Stomach (tissue), 19 donors: ENCODE measurements at places on chromosomes 7 and 10. TPM values are rescaled to one million over a fixed set of nuclear protein-coding genes. Genes with fewer than 3 reads are reported as not detected.

DNA sequence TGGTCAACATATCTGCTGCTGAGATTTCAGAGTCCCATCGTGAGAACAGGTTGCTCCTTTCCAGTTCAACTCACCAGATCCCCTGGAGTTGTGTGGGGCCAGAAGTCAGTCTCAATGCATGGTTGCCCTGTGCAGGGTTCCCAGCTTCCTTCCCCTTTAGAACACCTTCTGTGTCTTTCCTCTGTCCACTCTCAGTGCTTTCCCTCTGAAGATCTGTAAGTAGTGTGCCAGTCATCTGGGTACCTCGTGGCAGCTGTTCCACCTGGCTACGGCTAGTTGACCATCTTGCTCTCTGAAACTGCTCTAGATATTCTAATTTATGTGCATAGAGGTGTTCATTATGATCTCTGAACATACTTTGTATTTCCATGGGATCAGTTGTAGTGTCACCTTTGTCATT, 36.1 kb upstream of the PRSS37 start:
- no peaks in the 10 kb centered on the region for H3K27me3 ChIP-seq
- no peak overlapping the region for H3K4me3 ChIP-seq
- H3K36me3 ChIP-seq, result no peaks in the 10 kb centered on the region

SYNPO2L gene
- not detected for polyA plus RNA-seq

DNA sequence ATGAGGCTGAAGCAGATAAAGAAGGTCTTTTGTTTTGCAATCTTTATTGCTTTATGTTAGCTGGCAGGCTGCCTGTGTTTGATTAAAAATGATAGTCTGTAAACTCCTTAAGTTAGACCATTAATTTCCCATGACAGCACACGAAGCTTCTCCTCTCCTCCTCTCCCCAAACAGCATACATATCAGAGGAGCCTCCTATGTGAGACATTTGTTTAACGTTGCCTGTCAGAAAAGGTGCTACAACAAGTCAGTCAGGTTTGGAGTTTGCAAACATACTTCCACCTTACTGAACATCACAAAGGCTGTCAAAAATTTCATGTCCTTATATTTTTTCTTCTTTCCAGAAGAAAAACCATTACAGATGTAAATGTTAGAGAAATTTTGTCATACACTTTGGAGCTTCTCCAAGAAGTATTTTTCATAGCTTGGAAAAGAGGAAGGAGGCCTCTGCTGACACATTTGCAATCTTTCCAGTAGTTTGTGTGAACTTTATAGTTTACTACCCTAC, 393.1 kb downstream of the EXOC4 start:
- H3K4me1 ChIP-seq, result peaks cover 17% of the 10 kb centered on the region
- DNase-seq, result no peak
- no peaks in the 10 kb centered on the region for H3K27me3 ChIP-seq
- H3K27ac ChIP-seq, result no peak overlapping the region
- H3K4me3 ChIP-seq, result no peak overlapping the region
- H3K36me3 ChIP-seq, result no peaks in the 10 kb centered on the region

DNA sequence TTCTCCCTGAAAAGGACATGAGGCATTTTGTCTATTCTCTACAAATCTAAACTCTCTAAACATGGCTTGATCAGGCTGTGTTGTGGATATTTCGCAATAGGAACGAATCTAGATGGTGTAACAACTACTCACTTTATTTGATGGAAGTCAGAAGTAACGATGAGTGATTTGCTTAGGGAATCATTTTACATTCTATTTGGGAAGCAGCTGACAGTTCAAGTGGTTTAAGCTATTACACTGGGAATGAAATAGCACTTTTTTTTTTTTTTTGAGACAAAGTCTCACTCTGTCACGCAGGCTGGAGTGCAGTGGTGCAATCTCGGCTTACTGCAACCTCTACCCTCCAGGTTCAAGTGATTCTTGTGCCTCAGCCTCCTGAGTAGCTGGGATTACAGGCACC, 44.1 kb downstream of the NPY start:
- no peaks in the 10 kb centered on the region for H3K36me3 ChIP-seq
- H3K27ac ChIP-seq, result no peak overlapping the region
- H3K4me1 ChIP-seq, result no peaks in the 10 kb centered on the region
- no peak for DNase-seq
- no peaks in the 10 kb centered on the region for H3K27me3 ChIP-seq

- H3K4me3 ChIP-seq, result peak overlapping the region; percentile 42
- H3K27ac ChIP-seq, result no peak overlapping the region
- peaks cover 100% of the 10 kb centered on the region for H3K27me3 ChIP-seq
- DNase-seq, result peak; percentile 42
Observed at GRCh38 chr7:6530626-6531491, 20.4 kb downstream of the GRID2IP start.

DNA sequence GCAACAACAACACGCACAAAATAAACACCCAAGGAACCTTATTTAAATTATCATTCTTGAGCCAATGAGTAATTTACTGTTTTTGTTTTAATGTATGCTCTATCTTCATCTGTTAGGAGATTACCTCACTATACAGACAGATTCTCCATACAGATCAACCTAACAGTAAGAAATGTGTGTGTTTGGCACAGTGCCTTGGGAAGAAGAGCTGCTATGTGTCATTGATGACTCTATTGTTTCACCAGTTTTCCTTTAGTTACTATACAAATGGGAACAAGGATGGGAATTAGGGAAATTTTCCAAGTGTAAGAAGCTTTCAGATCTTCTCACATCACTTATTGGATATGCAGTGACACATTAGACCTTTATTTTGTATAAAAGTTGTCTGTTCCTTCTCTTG, 640.3 kb downstream of the NRG3 start:
- H3K27ac ChIP-seq, result no peak overlapping the region
- no peaks in the 10 kb centered on the region for H3K36me3 ChIP-seq
- DNase-seq, result no peak
- no peaks in the 10 kb centered on the region for H3K27me3 ChIP-seq
- H3K4me3 ChIP-seq, result no peak overlapping the region
- no peaks in the 10 kb centered on the region for H3K4me1 ChIP-seq

DNA sequence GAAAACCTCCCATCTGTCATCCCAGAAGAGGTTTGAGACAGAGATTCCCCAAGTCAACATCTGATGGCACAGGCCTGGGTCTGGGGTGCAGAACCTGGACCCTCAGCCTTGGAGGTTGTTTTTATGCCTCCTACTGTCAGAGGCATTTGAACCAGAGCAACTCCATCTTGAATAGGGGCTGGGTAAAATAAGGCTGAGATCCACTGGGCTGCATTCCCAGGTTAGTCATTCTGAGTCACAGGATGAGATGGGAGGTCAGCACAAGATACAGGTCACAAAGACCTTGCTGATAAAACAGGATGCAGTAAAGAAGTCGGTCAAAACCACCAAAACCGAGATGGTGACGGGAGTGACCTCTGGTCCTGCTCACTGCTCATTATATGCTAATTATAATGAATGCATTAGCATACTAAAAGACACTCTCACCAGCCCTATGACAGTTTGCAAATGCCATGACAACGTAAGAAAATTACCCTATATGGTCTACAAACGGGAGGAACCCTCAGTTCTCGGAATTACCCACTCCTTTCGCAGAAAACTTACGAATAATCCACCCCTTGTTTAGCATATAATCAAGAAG, 92.0 kb downstream of the ITGA8 start:
- no peak overlapping the region for H3K27ac ChIP-seq
- H3K36me3 ChIP-seq, result no peaks in the 10 kb centered on the region
- no peak overlapping the region for H3K4me3 ChIP-seq
- no peaks in the 10 kb centered on the region for H3K27me3 ChIP-seq

SPDYE11 gene
- polyA plus RNA-seq, result not detected

DNA sequence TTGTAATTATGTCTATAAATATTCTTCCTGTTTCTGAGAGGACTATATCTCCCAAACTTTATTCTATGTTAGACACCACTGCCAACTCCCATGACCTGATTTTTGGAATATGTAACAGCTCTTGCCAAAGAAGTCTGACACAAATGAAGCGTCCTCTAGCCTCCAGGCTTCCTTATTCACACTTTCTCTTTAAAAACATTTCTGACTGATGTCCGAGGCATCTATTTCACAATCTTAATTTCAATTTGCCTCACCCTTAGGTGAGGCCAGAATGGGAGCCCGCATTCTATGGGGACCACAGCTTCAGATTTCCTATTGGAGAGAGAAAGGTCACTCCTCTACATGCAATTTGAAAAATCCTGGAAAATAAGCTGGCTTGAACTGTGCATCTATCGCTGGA, 873.2 kb downstream of the GATA3 start:
- no peaks in the 10 kb centered on the region for H3K36me3 ChIP-seq
- no peak for DNase-seq
- no peaks in the 10 kb centered on the region for H3K4me1 ChIP-seq
- no peaks in the 10 kb centered on the region for H3K27me3 ChIP-seq
- no peak overlapping the region for H3K27ac ChIP-seq

ZNF800 gene
- 3.8 TPM for polyA plus RNA-seq

RPEL1 gene
- polyA plus RNA-seq, result not detected

DNA sequence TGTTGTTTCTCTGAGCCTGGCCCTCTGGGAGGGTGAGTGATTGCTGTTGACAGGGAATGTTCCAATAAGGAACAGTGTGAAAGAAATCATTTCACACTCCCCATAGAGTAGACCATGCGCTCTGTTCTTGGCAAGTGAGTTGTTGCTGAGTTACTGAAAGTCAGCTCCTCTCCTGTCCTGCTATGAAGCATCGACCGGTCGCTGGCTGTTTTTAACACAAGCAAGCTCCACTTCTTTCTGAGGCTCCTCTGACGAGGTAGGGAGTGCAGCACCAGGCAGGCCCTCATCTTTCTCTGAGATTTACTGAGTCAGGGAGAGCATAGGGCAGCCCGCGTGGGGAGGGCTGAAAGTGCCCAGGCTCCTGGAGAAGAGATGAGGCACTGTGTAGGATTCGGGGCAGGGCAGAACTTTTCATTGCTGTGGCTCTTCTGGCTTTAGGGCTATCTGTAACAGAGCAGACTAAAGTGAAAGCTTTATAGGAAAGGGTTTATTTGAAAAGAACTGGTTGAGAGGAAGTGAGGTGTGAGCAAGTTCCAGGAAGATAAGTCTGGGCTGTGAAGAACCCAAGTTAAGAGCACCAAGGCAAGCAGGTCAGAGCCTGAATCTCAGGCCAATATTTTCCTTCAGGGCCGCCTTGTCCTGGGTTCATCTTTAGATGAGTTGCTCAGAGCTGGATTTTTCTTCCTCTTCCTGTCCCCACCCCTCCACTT, 332.2 kb downstream of the CCSER2 start:
- no peak overlapping the region for H3K4me3 ChIP-seq
- no peaks in the 10 kb centered on the region for H3K36me3 ChIP-seq
- no peak for DNase-seq
- H3K4me1 ChIP-seq, result no peaks in the 10 kb centered on the region
- H3K27me3 ChIP-seq, result no peaks in the 10 kb centered on the region
- no peak overlapping the region for H3K27ac ChIP-seq

DNA sequence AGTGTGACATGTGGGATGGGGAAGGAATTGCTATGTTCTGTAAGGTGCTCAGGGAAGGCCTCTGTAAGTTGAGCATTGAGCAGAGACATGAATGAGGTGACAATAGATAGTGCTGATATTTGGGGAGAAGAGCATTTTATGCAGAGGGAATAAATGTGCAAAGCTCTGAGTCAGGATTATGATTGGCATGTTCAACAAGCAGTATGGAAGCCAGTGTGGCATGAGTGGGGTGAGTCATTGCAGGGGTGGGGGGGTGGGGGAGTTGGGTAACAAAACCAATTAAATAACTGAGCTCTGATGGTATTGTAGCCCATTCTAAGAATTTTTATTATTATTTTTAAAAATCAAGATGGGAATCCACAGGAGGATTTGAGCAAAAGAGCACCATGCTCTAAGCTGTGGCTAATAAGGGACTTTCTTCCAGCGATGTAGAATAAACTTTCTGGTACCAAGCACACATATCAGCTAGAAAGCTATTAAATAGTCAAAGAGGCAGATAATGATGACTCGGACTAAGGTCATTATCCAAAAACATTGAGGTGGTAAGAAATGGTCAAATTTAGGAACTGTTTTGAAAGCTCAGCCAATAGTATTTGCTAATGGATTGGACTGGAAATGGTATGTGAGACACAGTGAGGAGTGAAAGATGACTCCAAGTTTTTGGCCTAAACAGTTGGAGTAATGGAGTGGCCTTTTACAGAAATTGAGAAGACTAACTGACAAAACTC, 96.4 kb downstream of the PRKG1 start:
- no peak overlapping the region for H3K4me3 ChIP-seq
- no peak for DNase-seq
- H3K36me3 ChIP-seq, result no peaks in the 10 kb centered on the region
- H3K27ac ChIP-seq, result no peak overlapping the region

GRCh38 chr10:94608559-94608958, 63.0 kb downstream of the HELLS start:
- DNase-seq, result no peak
- no peak overlapping the region for H3K27ac ChIP-seq
- H3K36me3 ChIP-seq, result no peaks in the 10 kb centered on the region
- H3K27me3 ChIP-seq, result no peaks in the 10 kb centered on the region
- no peak overlapping the region for H3K4me3 ChIP-seq

- no peaks in the 10 kb centered on the region for H3K27me3 ChIP-seq
- no peak overlapping the region for H3K27ac ChIP-seq
- H3K36me3 ChIP-seq, result peaks cover 39% of the 10 kb centered on the region
- no peak for DNase-seq
Observed at GRCh38 chr10:113161066-113161465, 211.0 kb downstream of the TCF7L2 start.

GRCh38 chr7:102044984-102045673, 227.7 kb downstream of the CUX1 start:
- H3K4me3 ChIP-seq, result peak overlapping the region; percentile 27
- DNase-seq, result peak; percentile 37
- peak overlapping the region; percentile 0 for H3K27ac ChIP-seq
- no peaks in the 10 kb centered on the region for H3K27me3 ChIP-seq
- H3K4me1 ChIP-seq, result peaks cover 22% of the 10 kb centered on the region

- no peak overlapping the region for H3K27ac ChIP-seq
- no peaks in the 10 kb centered on the region for H3K27me3 ChIP-seq
- no peaks in the 10 kb centered on the region for H3K36me3 ChIP-seq
- no peaks in the 10 kb centered on the region for H3K4me1 ChIP-seq
- no peak overlapping the region for H3K4me3 ChIP-seq
- DNase-seq, result no peak
Observed at GRCh38 chr10:1650542-1651269, 86.6 kb downstream of the ADARB2 start.

DNA sequence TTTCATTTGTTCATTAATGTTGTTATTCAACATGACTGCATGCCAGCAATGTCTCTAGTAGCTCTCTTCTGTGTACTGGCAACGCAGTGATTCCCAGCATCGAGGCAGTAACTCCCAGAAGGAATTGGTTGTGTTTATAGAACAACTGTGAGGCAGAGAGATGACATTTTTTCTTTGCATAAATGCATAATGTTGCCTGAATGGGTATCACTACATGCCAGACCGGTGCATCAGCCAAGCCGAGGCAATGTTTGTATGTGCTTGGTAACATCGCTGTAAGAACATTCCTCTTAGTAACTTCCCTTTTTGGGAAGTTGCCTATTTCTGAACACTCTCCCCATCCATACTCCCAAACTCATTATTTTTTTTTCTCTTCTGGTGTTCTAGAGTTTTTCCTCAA, 182.9 kb downstream of the HTR7 start:
- no peaks in the 10 kb centered on the region for H3K27me3 ChIP-seq
- no peaks in the 10 kb centered on the region for H3K4me1 ChIP-seq
- DNase-seq, result peak; percentile 34
- H3K36me3 ChIP-seq, result no peaks in the 10 kb centered on the region

SPAG6 gene
- polyA plus RNA-seq, result not detected
